NCI-H1048 (cell line): ENCODE measurements at places on chromosomes 11 and 22.

- no peak for DNase-seq
These were observed 69.4 kb downstream of the ARL14EP start for GRCh38 chr11:30392221-30392784.

DNA sequence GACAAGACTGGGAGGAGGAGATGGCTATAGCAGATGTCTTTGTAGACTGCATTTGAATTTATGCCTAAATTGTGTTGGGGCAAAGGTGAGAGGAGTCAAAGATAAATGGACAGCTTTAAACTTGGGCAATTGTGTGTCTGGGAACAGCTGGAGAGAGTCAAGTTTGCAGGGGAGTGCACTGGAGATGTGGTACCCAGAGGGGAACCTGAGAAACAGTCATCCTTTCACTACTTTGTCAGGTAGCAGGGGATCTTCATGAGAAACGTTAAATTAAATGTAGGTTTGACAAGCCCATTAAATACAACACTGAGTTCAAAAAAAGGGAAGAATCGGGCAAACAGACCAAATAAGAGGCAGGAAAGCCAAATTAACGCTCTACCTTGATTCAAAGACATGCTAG is 277.7 kb downstream of the OPCML start:
- no peak for DNase-seq

DNA sequence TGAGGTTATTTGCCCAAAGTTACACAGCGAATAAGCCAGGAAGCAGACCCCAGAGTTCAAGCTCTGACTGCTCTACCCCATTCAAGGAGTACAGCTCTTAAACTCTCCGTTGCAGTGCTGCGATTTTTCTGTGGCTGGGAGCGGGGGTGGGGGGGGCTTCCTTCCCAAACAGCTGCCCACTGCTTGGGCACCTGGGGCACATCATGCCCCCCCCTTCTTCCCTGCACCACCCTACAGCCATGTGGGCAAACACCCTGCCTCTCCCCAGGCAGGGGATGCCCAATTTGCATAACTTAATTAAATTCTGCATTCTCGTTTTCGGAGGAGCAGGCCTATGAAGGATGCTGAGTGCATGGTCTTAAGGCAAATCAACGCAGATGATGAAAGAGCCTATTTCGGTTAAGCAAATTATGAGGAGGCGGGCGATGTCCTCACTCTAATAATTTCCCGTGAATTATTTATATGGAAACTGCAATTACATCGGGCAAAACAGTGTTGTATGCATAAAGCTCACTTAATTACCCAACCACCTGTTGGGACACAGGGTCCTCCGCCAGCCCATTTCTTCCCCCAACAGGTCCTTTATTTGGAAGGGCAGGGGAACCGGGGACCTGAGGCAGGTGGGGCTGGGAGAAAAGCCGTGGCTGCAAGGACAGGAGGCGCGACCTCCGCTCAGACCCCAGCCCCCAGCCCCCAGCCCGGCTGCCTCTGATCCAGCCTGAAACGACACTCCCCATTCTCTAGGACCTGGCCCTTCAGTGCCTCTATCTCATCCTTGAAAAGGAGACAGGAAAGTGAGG is 610.5 kb downstream of the BUD13 start:
- DNase-seq, result no peak

DNA sequence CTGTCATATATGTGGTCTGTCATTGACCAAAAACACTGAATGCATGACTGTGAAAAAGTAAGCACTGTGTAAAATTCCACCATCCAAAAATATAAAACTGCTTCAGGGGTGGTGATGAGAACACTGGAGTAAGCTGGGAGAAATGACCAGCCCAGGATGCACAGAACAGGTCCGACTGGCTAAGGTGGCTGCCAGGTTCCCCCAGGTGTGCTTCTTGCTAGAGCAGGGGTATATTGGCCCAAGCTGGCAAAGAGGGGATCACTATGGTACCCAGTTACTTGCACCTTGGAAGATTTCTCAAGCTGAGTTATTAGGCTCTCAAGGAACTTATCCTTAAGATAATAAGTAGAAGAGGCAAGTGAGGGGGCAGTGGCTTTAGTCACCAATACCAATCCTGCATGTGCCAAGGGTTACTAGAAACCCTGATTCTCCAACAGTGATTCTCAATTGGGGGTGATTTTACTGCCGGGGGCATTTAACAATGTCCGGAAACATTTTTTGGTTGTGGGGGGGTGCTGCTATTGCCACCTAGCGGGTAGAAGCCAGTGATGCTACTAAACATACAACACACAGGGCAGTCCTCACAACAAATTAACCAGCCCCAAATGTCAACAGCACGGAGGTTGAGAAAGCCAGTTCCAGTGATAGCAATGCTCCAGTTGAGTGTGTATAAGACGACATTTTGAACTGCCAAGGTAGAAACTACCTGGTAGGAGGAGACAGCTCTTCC is 15.7 kb downstream of the SNU13 start:
- no peak for DNase-seq

GRCh38 chr22:36212901-36213300 is 11.3 kb upstream of the APOL4 start:
- no peak for DNase-seq

GRCh38 chr22:39287076-39287725 is 32.2 kb downstream of the RPL3 start:
- DNase-seq, result no peak
